Retina (tissue), 1 donor: ENCODE measurements at places on chromosomes 12 and 14.

GRCh38 chr12:54349036-54349435 is 15.2 kb downstream of the GPR84 start:
- no peak for DNase-seq

GRCh38 chr14:68585690-68586089 is 207.2 kb downstream of the ZFP36L1 start:
- DNase-seq: peak; percentile 79

DNA sequence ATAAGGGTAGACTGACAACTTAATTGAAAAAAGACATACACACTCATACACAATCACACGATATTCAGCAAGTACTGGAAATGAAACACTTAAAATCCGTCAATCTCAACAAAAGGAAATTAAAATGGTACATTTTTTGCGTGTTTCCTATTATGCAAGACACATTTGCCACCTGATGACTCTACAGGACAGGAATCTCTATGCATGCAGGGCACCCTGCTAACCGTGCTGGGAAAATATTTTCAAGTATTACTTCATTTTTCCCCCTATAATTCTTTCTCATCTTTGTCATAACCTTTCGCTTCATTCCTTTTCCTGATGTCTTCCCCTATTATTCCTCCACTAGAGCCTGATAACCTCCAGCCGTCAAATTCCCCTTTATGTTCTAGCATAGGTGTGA is 150.2 kb downstream of the TMEM132D start:
- DNase-seq: no peak

- DNase-seq: no peak
Measured at GRCh38 chr14:79514700-79515099, 696.6 kb downstream of the DIO2 start.

DNA sequence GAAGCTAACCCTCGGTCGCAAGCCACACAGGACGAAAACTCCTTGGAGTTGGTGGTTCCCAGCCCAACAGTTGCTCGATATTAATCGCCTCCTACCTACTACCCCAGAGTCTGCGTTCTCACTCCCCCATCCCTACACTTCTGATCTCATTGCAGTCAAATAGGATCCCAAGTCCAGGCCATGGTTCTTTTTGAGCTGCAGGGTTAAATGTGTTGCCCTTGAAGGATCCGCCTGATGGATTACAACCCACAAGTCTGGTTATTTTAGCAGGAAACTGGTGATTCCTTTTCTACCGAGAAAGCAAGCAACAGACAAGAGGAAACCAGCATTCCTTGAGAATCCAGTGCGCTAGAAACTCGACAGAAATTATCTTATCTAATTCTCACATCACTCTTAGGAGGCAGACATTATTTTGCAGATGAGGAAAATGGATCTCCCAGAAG is 785 bp upstream of the NIN start:
- no peak for DNase-seq

GRCh38 chr14:86296173-86296572 is 766.2 kb downstream of the FLRT2 start:
- DNase-seq: peak; percentile 44

DNA sequence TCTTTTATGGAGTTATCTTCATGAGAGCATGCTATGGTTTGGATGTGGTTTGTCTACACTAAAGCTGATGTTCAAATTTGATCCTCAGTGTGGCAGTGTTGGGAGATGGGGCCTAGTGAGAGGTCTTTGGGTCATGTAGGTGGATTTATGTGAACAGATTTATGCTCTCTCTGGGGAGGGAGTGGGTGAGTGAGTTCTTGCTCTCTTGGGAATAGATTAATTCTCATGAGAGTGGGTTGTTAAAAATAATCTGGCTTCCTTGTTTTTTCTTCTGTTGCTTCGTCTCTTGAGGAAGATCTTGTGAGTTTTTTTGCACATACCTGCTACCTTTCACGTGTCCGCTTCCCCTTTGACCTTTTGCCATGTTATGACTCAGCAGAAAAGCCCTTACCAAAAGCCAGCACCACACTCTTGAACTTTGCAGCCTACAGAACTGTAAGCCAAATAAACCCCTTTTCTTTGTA is 20.5 kb downstream of the DERA start:
- DNase-seq: no peak

DNA sequence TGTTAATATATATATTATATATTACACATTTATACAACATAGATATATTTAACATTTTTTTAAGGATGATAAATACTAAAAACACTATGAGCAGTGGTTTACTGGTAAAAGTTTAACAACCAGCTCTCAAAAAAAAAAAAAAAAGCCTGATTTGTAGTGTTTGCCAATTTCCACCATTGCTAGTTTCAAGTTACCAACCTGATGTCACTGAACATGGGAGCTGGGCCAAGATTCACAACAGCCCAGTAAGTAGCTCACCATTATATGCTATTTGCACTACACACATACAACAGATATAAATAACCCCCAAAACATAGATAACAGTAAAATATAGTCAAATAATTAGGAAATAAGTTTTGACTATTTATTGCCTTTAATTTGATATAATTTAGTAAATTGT is 28.9 kb upstream of the TMX1 start:
- DNase-seq: no peak

- peak; percentile 23 for DNase-seq
Measured at GRCh38 chr12:121060149-121061001, 21.3 kb upstream of the OASL start.

GRCh38 chr12:114405519-114406271 is at the start of gene TBX5:
TBX5 (minus strand) TSS chr12:114406144; CDS start chr12:114403898, 2,246 bp downstream.
- DNase-seq: no peak

GRCh38 chr14:98103705-98104104 is 1168.3 kb downstream of the BCL11B start:
- no peak for DNase-seq

DNA sequence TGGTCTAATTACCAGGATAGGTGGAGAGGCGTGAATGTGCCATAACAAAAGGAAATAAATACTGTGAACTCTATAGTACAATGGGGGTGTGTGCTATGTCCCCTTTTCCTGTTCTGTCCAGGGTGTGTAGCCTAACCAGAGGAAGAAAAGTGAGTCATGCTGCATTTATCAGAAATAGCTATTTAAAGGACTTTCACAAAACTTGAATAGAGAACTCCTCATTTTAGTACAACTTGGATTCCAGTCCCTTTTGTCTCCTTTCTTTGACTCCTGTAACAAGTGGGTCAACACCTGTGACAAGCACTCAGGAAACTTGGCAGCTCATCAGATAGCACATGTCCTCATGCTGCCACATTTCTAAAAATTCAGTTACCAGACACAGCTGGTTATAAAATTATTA is 123.4 kb downstream of the CCDC91 start:
- DNase-seq: no peak

DNA sequence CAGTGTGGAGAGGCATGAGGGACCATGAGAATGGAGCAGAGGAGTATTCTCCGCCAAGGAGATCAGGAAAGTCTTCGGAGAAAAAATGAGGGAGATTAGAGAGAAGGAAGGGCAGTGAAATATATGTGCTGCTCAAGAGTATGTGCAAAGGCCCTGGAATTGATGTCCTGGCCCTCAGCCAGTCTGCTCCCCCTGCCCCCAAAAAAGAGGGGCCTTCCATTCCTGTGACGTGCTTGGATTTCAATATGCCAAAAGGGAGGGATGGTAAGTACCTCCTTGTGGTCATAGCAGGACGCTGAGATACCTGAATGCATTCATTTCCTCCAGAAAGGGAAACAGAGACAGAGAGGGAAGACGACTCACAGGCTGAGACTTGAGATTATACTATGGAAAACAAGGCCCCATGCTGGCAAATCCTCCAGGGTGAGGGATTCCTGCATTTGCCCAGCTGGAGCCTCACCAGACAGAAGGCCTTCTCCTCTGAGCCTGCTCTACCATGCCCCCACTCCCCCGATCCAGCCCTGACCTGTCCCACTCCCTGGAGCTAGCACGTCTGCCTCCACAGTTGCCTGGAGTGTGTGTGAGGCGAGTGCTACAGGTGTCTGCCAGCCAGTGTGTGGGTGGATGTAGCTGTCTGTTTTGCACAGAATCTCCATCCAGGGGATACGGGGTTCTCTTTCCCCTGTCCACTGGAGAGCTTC is 3.9 kb upstream of the RARG start:
- DNase-seq: no peak

- DNase-seq: no peak
Measured at GRCh38 chr12:97306147-97306546, 156.5 kb upstream of the RMST start.

DNA sequence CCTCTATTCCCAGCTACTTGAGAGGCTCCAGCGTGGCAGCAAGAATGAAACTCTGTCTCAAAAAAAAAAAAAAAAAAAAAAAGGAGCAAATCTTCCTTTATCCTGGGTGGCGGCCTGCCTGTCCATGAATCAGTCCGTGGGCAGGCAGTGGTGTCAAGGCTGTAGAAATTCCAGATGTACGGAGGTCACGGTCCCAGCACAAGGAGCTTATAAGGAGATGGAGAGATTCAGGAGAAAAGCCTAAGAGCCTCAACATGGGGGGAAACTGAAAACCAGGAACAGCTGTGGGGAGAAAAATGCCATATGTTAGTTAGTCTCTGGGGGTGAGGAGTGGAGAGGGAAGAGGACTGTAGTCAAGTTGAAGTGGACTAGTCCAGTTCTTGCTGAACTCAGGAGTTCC is 130.5 kb upstream of the CRY1 start:
- no peak for DNase-seq

GRCh38 chr12:78641837-78642423 is 222.6 kb upstream of the SYT1 start:
- DNase-seq: no peak

GRCh38 chr12:9106610-9107541 is 8.8 kb downstream of the A2M start:
- DNase-seq: no peak

GRCh38 chr12:78446555-78446954 is 418.0 kb upstream of the SYT1 start:
- DNase-seq: no peak

- DNase-seq: no peak
Measured at GRCh38 chr12:6135071-6135470, 10.6 kb upstream of the VWF start.

- DNase-seq: no peak
Measured at GRCh38 chr12:131896811-131897270, 2.4 kb downstream of the ULK1 start.

GRCh38 chr12:27015730-27016076 is 1.5 kb upstream of the TM7SF3 start:
- DNase-seq: peak; percentile 31

DNA sequence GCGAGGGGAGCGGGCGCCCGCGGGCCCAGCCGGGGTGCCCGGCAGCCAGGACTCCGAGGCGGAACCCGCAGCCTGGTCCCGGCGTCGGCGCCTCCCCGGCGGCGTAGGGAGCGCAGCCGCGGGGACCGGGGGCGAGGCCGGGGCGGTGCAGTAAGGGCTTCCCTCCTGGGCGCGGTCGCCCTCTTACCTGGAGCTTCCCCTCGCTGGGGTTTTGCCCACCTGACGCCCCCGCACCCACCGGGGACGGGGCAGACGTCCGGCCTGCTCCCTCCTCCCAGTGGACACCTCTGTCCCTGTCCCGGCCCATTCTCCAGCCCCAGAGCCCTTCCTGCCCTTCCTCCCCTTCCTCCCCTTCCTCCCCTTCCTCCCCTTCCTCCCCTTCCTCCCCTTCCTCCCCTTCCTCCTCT is 413 bp upstream of the TUBA1C start:
- peak; percentile 44 for DNase-seq

DNA sequence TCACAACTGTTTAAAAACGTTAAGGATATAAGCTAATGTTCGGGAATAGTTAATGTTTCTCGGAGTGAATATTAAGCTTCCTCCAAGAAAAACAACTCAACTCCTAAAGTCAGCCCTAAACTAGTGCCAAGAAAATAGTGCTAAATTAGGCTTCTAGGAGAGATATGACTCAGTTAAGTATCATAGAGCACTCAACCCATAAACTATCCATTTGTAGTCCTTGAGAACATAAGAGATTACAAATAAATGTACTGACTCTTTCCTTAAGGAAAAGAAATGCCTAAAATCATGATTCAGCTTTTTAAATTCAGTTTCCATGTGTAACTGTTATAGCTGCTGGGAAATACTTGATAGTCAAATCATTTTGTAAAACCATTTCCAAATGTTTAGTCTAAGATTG is 117.1 kb downstream of the HMGA2 start:
- no peak for DNase-seq

- no peak for DNase-seq
Measured at GRCh38 chr12:98869886-98870503, 224.9 kb downstream of the APAF1 start.

DNA sequence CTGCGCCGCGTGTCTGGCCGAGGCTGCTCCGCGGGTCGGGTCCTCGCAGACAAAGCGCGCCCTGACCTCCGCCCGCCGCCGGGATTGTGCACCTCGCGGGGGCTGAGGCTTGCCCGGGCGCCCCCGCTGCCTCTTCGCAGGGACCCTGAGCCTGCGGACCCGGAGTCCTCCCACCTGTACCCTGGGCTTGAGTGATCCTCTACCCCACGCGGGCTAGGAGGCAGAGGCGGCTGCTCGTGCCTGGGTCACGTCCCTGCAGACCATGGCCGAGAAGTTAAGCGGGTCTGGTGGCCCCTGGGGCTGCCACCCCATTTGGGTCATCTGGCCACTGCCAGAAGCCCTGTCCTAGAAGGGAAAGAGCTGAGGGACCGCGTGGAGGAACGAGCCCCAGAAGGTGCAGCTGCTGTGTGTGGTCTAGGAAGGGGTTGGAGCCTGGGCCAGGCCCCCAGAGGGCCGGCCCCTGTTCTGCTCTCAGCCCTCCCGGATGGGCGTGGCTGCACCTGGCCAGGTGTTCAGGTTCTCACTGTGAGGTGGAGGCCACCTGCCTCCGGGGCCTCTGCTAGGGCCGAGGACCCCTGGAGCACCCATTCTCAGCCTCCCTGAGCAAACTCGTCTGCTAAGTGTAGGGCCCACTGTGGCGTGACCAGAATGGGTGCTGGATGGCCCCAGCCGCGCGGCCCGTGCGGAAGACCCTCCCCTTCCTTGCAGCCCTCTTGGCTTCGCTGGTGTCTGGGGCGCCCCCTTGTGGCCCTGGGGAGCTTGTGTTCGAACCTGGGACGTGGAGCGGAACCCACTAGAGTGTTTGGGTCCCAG is 49.6 kb downstream of the LRCOL1 start:
- peak; percentile 86 for DNase-seq

DNA sequence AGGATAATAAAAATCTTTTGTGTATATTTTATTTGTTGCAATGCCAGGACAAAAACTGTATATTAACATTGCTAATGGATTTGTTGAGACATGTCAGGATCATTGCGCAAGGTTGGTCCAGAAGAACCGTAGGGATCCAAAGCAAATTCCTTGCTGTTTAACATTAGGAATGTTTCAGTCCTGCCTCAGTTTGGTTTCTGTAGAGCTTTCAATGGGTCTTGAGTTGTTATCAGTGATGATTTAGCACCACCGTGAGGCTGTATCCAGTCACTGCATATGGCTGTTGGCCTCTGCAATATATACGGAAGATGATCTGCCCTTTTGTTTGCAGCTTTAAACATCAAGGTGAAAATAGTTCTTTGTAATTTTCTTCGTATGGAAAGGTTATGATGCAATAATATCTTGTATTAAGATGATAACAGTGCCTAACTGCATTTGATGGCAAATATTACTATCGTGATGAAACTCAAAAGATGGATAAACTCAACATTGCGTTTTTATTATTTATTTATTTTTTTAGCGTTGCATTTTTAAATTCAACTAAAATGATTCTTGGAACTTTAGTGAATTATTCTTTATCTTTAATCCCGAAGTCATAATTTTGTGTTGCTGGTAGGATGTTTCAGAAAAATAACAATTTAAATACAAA is 231.2 kb downstream of the AKAP6 start:
- peak; percentile 46 for DNase-seq
